ENCODE measurements at places on chromosomes 12 and 14.
A peak's percentile ranks its signal among the peaks of the same experiment; 100 is the strongest.

DNA sequence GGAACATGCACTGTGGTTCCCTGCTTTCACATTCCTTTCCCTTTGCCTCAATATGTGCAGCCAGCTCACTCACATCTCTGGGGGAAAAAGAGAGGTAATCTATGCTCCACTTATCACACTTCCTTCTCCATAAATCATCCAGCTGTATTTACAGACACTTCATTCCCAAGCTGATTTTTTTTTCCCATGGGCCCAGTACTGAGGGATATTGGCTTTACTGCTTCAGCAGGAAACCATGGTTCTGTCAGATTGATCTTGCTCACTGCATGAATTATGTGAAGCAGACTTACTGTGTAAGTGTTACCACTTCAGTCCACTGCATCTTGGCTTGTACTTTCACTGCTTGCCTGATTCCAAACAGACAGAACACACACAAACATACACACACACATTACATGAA lies 555.6 kb downstream of the CCER1 start:
- no peak for DNase-seq

- DNase-seq: peak; percentile 66
Measured at GRCh38 chr14:91238085-91238484, 6.4 kb downstream of the GPR68 start.

DNA sequence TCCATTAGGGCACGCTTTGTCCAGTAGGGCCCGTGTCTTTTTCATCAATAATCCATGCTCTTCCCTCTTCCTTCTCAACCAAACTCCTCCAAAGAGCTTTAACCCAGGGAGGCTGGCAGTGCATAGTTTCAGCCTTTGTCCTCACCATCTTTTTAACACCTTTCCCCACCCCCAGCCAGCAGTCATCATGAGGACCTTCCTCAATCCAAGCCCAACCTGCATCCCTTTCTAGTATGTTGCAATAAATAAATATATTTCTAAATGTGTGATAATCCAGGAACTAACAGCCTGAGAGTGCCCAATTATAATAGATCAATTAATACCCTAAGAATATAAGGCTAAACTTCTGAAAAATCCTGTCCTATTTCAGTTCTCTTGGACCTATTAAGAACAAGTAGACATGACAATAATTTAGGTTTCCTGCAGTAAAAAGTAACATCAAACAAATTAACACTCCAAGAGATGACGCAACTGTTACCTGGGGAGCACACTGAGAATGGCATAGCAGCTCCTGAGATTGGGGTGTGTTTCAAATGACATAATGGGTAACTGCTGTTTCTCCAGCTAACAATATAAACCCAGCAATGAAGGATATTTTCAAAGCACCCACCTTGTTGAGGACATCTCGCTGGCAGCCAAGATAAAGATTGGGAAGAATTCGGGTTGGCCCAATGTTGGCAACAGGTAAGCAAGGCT lies 62.6 kb downstream of the DUSP16 start:
- no peak for DNase-seq

- no peak for DNase-seq
Measured at GRCh38 chr14:76653875-76654572, 107.2 kb upstream of the VASH1 start.

DNA sequence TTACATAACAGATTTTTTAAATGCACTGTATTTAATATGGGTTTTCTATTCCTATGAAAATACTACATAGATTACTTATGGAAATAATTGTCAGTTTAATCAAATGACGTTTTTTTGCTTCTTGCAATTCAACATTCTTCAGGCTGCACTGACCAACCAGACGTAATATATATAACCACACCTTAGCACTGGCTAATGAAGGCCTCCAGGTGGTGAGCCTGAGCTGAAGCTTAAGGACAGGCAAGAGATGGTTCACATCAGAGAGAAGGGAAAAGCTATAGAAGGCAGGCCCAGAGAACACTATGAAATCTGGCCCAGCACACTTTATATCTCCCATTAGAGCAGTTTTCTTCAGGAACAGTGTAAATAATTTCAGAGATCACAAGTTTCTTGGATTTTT lies 2.8 kb upstream of the MDGA2 start:
- no peak for DNase-seq

DNA sequence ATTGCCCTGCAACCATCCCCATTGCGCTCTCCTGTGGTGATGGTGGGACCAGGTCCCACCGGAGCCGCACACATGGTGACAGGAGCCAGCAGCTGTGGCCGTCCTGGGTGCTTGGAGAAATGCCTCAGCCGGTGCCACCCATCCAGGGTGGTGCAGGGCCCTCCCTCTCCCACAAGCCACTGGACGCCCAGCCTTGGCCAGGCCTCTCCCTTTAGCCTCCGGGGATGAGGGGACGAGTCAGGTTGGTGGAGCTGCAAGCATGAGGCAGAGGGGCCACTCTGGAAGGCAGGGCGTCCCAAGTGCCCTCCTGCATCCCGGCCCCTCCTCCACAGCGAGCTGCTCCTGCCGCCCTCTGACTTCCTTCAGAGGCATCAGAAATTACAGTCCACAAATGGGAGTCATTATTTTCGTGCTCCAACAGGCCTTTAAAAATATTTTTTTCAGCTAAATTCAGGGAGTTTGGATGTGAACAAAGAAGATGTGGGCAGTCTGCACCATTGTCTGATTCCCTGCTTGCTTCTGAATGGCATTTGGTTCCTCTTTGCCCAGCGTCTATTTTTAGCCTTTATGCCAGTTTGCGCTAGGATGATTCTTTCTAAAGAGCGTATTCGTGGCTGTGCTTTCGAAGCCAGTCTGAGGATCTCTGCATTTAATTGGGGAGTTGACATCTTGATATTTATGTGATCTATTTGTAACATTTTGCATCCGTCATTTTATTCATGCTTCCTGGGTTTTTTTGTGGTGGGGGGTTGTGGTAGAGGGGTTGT lies 189.4 kb downstream of the ADGRD1 start:
- peak; percentile 27 for DNase-seq

GRCh38 chr12:116188581-116188980 lies 88.9 kb downstream of the MED13L start:
- DNase-seq: peak; percentile 10

DNA sequence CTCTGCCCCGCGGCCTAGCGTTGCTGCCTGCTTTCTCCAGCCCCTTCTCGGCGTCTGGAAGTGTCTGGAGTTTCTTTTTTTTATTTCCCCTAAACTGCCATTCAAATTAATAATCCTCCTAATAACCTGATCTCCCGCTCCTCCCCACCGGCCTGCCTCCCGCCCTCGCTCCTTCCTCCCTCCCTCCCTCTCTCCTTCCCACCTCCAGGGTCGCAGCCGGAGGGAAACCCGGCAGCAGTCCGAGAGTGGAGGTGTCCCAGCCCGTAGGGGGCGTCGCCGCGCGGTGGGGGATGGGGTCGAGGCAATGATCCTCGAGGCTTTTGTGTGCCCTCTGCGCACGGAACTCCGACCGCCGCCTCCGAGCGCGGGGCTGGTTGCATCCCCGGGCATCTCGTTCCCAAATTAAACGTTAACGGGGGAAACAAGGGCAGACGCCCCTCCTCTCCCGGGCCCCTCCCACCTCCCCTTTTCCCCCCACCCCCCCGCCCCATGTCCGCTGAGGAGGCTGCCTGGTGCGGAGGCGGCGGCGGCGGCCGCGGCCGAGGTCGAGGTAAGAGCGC lies 1.0 kb upstream of the SOCS2 start:
- peak; percentile 25 for DNase-seq

DNA sequence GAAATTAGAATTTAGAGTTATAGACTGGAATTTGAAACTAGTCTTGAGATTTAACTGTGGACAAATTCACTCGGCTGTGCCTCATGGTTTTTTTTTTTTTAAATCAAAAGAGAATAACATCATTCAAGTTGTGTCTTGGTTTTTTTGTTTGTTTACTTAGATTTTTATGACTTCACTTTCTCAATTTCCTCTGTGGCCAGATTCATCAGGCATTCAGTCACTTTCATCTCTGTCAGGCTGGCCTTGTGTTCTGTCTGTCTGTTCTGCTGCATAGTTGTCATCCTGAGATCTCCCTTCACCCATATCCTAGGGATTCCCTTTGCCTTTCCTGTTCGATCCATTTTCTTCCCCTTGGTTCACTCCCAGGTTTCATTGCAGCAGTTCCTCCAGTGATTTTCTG lies 10.0 kb downstream of the MARK3 start:
- peak; percentile 46 for DNase-seq

DNA sequence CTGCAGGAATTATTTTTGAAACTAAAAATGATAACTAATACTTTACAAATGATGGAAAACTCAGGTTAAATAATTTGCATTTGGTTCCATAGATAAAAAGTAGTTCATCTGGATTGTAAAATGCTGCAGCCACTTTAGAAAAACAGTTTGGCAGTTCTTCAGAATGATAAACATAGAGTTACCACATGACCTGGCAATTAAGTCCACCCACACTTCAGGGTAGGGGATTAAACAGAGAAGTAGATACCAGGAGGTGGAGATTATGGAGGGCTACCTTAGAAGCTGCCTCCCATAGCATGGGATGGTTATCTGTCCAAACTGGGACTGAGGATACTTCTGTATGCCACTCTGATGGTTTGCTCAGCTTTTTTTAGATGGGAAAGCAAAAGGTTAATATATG lies 22.2 kb downstream of the ARF6 start:
- no peak for DNase-seq

GRCh38 chr12:52918784-52919183 lies 13.9 kb upstream of the KRT8 start:
- DNase-seq: no peak

DNA sequence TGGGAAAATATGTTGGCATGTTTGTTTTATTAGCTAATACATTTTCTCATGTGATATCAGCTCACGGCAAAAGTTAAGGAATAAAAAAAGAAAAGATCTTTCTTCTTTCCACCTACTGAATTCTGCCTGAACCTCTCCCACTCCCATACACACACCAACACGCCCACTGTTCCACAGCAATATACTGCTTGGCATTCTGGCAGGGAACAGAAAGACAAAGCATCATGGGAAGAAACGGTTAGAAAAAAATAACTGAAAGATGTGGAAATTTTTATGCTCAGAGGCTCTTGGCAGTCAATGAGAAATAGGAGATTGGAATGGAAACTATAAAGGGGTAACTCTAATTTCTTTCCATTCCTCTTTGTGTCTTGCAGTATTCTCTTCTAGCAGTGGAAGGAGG lies 268.5 kb downstream of the FOXG1 start:
- no peak for DNase-seq

DNA sequence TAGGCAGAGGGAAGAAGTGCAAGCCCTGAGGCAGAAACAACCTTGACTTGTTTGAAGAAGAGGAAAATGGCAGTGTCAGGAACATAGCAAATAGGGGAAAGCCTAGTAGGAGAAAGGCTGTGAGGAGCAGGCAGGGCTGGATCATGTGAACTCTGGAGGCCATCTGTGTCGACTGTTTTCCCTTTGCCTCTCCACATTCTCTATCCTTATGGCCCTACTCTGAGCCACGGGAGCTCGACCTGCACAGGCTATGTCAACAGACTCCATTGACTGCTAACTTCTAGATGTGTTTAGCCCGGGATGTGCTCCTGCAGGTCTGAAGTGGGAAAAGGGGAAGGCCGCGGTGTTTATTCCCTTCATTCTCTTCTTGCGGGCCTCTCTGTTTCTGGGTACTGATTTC lies 35.2 kb downstream of the EGLN3 start:
- no peak for DNase-seq

GRCh38 chr14:39102265-39102968 lies 618 bp downstream of the SEC23A start:
- DNase-seq: peak; percentile 4

GRCh38 chr12:103909811-103910210 lies 20.4 kb upstream of the HSP90B1 start:
- DNase-seq: no peak

DNA sequence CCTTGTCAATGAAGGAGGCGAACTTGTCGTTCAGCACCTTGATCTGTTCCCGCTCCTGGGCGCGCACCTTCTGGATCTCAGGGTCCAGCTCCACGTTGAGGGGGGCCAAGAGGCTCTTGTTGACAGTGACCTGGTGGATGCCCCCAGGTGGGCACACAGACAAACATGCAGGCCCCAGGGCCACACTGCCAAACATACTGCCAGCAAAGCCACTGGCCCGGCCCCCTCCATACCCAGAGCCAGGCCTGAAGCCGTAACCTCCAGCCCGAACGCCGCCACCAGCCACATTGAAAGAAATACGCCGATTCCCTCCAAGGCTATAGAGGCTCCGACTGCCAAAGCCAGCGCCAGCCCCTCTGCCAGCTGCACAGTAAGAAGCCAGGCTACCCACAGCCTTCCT lies 337 bp downstream of the KRT74 start:
- DNase-seq: no peak

DNA sequence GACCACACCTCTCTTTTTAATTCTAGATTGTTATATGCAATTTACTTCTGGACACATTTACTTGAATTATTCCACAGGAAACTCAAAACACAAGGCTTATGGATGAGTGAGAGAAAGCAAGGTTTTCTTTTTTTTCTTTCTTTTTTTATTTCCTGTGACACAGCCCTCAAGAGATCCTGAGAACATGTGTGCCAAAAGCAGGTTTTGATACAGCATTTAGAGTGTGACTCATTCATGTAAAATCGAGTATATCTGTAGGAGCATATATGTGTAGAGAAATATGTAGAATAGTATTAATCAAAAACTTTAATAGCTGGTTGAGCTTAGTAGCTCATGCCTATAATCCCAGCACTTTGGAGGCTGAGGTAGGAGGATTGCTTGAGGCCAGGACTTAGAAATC lies 4.4 kb upstream of the MAX start:
- DNase-seq: no peak

- no peak for DNase-seq
Measured at GRCh38 chr14:76273346-76273745, 102.6 kb upstream of the ESRRB start.

- no peak for DNase-seq
Measured at GRCh38 chr14:29847056-29847380, 80.6 kb downstream of the PRKD1 start.

- no peak for DNase-seq
Measured at GRCh38 chr12:28582672-28583376, 392.6 kb downstream of the CCDC91 start.

DNA sequence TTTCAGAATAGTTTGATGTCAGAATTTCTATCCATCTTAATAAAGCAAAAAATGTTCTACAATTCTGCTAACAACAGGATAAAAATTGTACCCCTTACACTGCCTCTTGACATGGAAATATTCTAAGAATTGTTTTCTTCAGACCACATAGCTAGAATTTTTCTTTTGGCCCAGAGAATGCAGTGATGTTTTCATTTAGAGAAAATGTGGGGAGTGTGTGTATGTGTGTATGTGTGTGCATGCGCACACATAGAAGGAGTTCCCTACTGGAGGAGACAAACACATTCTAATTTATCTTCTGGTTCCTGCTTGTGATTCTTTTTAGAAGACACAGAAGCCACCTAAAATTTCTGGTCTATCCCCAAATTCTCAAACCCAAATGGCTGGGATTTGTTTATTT lies 1145.7 kb downstream of the VRK1 start:
- DNase-seq: no peak

- no peak for DNase-seq
Measured at GRCh38 chr14:100348784-100349685, 25.9 kb downstream of the SLC25A47 start.

DNA sequence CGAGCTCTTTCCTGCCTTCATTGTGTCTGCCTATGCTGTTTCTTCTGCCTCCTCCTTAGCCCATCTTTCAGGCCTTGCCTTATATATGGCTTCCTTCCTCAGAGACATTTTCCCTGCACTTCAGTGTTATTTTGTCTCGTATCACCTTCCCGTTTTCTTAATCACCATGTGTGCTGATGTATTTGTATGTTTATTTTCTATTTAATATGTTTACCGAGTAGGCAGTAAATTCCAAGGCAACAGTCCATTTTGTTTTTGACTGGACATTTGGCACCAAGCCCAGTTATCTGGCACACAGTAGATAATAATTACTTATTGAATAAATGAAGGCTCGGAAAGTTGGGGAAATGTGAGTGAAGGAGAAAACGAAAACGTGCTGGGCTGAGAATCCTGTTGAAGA lies 4.6 kb upstream of the POU6F1 start:
- no peak for DNase-seq
